Right ventricle myocardium inferior (tissue), 1 donor: ENCODE measurements at places on chromosomes 5 and 9. TPM values are rescaled to one million over a fixed set of nuclear protein-coding genes. Genes with fewer than 3 reads are reported as not detected.

GRCh38 chr5:161258438-161258837 lies 288.1 kb downstream of the GABRB2 start:
- DNase-seq, result no peak

GRCh38 chr9:113274474-113275156 lies 757 bp downstream of the CDC26 start:
- DNase-seq, result no peak

Gene CD274
- 12.0 TPM for total RNA-seq

Gene ARID3C
- not detected for total RNA-seq

GRCh38 chr5:50663636-50664035 lies 2.8 kb upstream of the PARP8 start:
- DNase-seq, result peak; percentile 64

GRCh38 chr9:7171396-7172153 lies 413.8 kb downstream of the KDM4C start:
- no peak for DNase-seq

GRCh38 chr5:137205231-137206027 lies 293.7 kb downstream of the SPOCK1 start:
- no peak for DNase-seq

DNA sequence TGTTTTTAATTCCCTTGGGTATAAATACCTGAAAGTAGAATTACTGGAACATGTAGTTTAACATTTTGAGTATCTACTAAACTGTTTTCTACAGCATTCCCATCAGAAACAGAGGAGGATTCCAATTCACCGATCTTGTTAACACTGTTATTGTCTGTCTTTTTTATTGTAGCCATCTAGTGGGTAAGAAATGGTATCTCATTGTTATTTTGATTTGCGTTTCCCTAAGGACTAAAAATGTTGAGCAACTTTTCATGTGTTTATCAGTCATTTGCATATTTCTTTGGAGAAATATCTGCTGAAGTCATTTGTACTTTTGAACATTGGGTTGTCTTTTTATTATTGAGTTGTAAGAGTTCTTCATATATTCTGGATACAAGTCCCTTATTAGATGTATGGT lies 135.2 kb upstream of the NFIL3 start:
- no peak for DNase-seq

- DNase-seq, result no peak
These were observed 19.3 kb downstream of the NFIB start for GRCh38 chr9:14294659-14295058.

DNA sequence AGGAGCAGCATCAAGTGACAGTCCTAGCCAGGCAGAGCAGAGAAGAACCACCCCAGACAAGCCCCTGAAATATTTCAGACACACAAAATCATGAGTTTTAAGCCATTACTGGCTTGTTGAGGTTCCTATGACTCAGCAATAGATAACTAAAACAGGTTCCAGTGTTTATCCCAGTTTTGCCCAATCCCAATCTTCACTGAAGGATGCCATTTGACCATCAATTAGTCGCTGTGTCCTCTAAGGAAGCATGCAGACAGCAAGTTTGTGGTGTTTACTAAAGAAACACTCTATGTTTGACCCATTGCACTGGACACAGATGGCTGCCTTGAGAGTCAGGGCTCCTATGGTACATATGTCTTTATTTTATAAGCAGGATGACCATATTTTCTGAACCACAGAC lies 186.7 kb downstream of the SYK start:
- no peak for DNase-seq

GRCh38 chr9:16328349-16328748 lies 542.1 kb downstream of the BNC2 start:
- peak; percentile 59 for DNase-seq

DNA sequence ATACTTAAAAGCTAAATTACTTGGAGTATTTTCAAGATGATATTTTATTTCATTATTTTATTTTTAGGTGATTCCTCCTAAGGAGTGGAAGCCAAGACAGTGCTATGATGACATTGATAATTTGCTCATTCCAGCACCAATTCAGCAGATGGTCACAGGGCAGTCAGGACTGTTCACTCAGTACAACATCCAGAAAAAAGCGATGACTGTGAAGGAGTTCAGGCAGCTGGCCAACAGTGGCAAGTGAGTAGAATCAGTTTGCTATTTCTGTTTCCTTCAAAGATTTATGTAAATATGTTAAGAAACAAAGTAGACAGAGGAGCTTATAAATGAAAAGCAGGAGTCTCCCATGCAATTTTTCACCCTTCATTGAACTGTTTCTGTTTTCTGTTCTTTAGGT lies 47.8 kb downstream of the KDM4C start:
- no peak for DNase-seq

Gene PFN3
- total RNA-seq, result not detected

DNA sequence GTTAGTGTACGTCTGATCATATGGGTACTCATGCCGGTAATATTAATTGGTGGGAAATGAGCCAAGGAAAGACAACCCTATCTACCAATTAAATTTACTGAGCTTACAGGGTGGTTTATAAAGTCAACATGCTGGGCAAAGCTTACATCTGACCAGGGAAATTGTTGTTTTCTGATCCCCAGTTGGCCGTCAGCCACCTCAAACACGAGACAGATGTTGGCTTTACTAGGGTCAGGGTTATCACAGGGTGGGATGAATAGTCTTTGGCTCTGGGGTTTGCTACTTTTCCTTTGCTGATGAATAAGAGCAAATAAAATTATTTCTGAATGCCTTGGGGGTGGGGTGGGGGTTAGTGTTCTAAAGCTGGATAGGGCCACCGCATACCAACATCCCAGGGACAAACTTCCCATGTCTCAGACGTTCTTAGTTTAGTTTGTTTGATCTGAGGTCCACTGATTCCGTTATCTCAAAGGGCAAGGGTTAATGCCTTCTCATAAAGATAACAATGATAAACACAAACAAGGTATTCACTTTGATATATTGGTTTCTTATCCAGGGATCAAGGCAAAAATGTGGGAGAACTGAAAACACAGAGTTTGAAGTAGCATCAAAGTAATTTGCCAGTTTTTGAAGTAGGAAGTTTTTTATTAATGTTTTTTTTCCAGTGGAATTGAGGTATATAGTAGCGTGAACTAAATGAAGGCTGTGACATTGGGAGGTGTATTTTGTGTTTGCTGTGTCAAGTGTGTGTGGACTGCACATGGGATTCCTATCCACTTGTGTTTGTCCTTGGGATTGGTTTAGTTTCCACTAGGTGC lies 109.1 kb upstream of the RPS23 start:
- DNase-seq, result no peak

DNA sequence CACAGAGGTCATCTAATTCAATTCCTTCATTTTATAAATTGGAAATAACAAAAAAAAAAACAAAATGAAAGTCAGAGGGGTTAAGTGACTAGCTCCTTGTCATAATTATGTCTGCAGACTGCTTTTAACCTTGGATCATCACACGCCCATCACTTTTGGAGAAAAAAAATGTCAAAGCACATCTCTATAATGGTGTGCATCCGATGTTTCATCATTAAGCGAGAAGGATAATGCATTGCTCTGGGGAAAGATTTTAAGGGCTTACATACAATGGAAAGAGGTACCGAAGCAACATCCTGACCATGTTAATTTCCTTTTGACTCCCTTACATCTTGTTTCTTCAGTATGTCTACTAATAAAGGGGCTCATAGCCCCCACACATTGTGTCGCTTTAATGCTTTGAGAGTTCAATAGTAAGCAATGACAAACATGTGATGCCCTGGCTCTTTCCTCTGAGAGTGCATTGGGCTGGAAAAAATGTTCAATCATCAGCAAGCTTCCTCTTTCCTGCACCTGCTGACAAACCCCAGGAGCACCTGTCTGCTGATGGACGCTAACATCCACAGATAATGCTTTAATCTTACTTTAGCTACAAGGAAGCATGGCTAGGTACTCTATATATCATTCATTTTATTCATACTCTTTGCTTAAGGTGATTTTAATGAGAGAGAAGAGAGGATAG lies 242.2 kb downstream of the SMARCA2 start:
- no peak for DNase-seq

DNA sequence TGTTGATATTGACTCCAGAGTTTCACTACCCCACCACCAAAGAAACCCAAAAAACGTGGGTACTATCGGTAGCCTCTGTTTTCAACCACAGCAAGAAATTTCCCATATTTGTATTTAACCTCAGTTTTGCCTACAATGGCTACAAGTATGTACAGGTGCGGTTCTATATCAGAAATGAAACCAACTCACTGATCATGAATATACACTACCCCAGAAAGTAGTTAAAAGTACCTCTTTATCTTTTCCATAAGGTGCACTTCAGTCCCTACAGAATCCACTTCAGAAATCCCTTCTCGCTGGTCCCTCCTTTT lies 140.6 kb upstream of the SLC12A2 start:
- no peak for DNase-seq

DNA sequence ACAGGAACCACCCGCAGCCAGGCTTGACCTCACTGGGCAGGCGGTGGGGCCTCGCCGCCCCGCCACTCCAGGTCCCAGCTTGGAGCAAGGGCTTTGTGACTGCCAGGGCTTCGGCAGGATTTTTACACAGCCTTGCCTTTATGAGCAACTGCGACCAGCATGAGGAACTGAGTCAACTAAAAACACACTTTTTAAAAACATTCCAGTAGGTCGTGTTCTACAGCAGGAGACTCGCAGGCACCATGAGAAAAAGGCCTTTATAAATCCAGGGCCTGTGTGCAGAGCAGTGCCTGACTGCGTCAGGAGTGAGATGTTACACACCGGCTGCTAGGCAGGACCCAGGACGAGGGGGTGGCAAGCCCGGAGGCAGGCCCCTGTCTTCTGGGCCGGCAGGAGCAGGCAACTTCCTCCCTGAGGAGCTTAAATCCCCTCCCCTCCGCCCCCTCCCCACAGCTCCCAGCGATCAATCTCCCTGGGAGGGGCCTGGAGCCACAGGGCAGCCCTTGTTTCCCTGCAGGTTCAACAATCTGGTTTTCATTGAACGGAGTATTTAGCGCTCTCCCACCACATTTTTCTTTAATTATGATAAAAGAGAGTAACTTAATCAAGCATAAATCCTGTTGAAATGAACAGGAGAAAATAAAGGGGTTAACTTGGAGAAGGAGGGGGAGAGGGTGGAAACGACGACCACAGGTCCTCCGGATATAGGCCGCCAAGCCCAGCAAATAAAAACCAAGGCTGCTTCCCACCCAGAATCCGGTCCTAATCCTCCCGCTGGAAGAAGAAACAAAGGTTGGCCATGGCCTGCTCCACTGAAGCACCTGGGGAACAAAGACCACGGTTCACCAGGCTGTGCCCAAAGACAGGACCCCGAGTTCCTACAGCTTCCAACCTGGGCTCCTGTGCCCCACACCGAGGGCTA lies 92.5 kb downstream of the ROR2 start:
- DNase-seq, result no peak
